Keratinocyte (primary cell): ENCODE measurements at places on chromosomes 12 and 14.

- DNase-seq, result peak; percentile 96
Measured at GRCh38 chr14:34843011-34843554, 32.1 kb downstream of the BAZ1A start.

DNA sequence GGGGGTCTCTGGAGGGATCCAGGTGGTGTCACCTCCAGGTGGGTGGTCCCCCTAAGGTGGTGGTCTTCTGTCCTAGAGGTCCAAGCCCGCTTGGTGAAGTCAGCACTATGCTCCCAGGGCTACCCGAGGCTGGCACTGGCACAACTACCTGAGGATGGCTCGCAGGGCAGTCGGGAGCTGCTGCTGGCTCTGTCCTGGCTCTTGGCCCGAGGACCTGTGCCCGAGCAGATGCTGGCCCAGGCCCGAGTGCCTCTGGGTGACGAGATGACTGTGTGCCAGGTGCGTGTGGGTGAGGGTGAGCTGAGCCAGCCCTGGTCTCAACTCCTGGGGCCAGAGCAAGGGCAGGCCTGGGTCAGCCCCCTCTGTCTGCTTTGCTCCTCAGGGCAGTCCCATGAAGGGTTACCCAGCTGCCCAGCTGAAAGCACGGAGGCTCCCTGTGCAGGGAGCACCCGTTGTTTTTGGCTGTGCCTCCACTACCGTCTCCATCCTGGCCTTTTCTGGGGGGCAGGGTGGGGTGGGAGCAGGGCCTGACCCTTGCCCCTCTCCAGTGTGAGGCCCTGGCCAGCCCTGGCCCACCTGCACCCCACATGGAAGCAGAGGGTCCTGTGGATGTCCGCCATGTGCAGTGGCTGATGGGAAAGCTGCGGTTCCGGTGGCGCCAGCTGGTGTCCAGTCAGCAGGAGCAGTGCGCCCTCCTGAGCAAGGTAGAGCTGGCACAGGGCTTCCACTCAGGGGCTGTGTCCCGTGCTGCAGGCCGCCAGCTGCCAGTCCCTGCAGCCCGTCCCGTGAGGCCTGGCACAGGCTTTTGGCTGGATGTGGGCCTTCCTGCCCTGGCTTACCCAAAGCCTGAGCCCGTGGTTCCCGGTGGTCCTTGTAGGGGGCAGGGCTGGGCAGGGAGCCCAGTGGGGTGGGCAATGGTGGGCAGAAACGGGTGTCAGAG, 1.3 kb downstream of the TEDC1 start:
- DNase-seq, result no peak

GRCh38 chr12:105067511-105068031, 16.7 kb downstream of the ALDH1L2 start:
- no peak for DNase-seq

DNA sequence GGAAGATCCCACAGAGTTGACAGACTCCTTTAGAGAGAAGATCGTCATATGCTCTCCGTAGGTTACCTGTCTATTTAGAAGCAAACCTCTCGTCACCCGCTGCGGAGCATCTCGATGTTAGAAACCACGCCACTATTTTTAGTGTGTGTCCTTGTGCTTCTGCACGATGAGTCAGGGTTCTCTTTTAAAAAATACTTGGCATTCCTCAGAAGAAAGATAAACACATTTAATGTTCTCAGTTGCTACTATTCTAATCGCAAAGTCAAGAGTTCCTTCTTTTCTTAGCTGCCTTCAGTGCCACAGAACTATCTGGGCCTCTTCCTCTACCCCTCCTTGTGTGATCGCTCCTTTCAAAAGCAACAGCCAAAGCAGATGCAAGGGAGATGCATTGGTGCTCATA, 192.4 kb downstream of the PELI2 start:
- no peak for DNase-seq

- DNase-seq, result no peak
Measured at GRCh38 chr12:79023784-79024183, 159.2 kb downstream of the SYT1 start.

- no peak for DNase-seq
Measured at GRCh38 chr12:125249932-125250331, 184.7 kb downstream of the AACS start.

GRCh38 chr12:107605293-107605692, 80.3 kb upstream of the PWP1 start:
- DNase-seq, result no peak

- DNase-seq, result no peak
Measured at GRCh38 chr14:90510159-90510558, 113.3 kb downstream of the CALM1 start.

DNA sequence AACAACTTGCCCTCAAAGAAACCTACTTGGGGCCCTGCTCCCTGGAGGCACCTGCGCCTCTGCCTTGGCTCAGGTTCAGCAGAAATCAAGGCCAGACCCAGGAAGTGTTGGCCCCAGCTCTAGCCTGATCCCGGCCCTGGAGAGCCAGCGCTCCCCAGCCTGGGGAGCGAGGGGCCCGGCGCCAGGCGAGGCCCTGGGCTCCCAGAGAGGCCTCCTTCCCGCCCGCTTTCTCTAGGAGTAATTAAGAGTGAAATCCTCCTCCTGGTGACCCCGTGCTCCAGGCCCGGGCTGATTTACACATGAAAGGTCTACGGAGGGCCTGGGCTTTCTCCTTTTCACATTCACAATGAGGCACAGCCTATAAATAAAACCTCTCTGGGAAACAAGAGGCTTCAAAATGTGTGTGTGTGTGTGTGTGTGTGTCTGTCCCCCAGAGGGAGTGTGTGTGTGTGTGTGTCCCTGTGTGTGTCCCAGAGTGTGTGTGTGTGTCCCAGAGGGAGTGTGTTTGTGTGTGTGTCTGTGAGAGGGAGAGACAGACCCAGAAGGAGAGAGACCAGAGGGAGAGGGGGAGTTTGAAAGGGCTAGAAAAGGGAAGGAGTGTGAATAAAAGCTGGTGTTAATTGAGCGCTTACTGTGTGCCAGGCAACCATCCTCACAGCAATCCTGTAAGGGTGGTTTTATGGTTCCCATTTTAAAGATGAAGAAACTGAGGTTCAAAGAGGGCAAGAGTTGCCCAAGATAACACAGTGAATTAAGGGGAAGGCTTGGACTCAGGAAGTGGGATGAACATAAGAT, 23.8 kb upstream of the COX6A1 start:
- DNase-seq, result no peak

DNA sequence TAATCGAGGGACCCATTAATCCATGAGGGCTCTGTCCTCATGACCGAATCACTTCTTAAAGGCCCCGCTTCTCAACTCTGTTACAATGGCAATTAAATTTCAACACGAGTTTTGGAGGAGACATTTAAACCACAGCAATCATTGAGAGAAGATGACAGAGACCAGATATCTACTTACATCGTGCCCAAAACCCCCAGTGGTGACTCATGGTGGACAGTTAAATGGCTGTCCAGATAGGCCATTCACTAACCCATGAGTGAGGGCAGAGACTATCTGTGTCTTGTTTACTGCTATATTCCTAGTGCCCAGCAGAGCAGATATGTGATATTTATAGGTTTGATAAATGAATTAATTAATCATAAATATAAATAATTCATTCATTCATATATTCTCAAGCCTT, 20.0 kb upstream of the FLVCR2 start:
- DNase-seq, result no peak
